ENCODE measurements at places on chromosomes 7 and 10. TPM values are rescaled to one million over a fixed set of nuclear protein-coding genes. Genes with fewer than 3 reads are reported as not detected.

WDR86 gene
- polyA plus RNA-seq: 0.17 TPM

INMT gene
- 14.2 TPM for polyA plus RNA-seq

ZNF736 gene
- polyA plus RNA-seq: 0.93 TPM

DNA sequence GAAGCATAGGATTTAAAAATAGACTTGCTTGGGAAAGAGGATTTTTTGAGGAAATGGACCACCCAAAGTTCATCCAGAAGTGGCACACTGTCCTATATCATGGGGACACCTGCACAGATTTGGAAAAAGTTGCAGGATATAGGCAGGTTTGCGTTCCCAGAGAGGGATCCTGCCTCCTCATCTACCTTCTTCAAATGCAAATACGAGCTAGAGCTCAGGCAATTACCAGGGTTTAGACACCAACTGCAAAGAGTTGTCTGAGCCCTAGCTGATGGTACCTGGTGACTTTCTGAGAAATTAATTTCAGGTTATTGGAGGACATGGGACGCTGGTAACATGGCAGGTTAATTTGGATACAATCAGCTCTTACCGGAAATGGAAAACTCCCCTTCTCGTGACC, 423.7 kb upstream of the MTPN start:
- H3K36me3 ChIP-seq: no peaks in the 10 kb centered on the region
- H3K4me3 ChIP-seq: no peak overlapping the region
- no peak overlapping the region for H3K27ac ChIP-seq
- no peaks in the 10 kb centered on the region for H3K27me3 ChIP-seq

- DNase-seq: no peak
- H3K36me3 ChIP-seq: no peaks in the 10 kb centered on the region
- no peak overlapping the region for H3K4me3 ChIP-seq
- no peaks in the 10 kb centered on the region for H3K27me3 ChIP-seq
- no peak overlapping the region for H3K27ac ChIP-seq
Observed at GRCh38 chr10:102585026-102585425, 59.3 kb upstream of the TRIM8 start.

DNA sequence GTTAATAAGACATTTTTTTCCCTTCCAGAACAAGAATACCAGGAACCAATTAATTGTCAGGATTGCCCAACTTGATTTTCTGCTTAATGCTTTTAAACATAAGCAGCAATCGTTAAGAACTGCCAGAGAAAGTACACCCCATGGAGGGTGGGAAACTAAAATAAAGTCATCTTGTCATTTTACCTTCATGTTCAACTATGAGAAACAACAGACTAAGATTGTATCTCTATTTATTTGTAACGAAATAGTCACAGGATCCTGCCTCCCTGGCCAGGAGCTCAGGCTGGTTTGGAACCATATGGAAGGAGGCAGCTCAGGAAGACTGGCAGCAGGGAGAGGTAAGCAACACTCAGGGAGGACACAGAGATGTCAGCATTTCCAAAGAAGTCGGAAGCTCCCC, 129.6 kb downstream of the TNS3 start:
- DNase-seq: no peak
- H3K4me1 ChIP-seq: peaks cover 8% of the 10 kb centered on the region
- no peaks in the 10 kb centered on the region for H3K36me3 ChIP-seq
- peak overlapping the region; percentile 83 for H3K27ac ChIP-seq

Measured in heart right ventricle (tissue), 16 donors.